Activated CD4-positive, alpha-beta T cell treated with anti-CD3 and anti-CD28 coated beads, Interleukin-2, amount 50 U/mL, for 1 hour (primary cell): ENCODE measurements at places on chromosomes 6 and 20.

- DNase-seq: no peak
Observed at GRCh38 chr20:4335722-4336121, 320.4 kb upstream of the RNF24 start.

DNA sequence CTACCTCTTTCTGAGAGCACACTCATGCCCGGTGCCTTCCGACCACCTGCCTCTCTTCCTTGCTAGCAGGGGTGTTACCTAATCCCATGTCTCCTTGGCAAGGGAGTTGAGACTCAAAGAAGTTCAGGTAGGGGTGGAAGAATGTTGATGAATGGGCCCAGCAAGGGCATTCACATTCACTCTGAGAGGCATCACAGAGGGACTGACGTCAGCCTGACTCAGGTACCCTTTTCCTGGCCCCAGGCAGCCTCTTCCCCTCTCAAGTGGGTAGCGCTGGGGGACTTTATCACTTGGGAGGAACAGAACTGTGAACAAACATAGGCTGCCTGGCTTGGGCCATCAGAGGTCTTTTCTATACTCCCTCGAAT is 35.3 kb downstream of the HM13 start:
- no peak for DNase-seq

DNA sequence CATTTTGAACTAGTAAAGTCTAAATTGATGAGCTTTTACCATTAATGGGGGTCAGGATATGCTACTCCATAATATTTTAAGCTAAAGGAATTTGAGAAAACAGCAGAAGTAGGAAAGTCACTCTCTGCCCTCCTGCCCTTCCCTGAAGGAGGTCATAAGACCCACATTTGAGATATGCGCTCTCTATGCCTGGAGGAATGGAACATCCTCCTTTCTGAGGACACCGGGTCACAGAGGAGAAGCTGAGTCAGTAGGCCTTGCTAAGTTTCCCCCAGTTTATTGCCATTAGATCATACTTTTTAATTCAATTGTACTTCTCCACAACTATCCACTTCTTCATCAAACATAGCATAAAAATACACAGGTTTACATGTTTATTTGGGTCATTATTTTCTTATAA is 40.3 kb downstream of the AKAP7 start:
- no peak for DNase-seq

DNA sequence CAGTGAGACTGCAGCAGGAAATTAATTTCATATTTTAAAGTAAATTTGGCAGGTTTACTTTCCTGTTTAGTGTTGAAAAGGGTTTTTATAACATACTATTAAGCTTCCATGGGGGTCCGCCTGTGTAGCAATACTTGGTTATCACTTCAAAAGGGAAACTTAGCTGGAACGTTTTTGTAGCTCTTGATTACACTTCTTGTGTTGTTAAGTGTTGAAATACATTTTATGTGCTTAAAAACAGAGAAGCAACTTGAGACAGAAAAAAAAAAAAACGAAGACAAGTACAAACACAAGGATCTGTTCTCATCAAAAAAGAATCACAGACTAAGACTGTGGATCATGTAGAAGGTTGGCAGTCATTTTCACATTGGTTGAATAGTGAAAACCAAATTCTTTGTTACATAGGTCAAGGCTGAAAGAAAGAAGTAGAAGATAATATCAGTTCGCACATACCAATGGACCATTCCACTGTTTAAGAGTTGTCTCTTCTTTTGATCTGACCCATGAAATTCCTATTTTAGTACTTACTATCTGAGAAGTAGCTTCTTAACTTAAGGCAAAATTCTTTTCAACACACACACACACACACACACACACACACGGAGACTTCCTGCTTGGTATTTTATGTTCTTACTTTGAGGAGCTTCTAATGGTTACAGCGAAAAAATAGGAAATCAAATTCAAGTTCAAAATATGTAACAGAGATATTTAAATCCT is 113.9 kb upstream of the SLC35B3 start:
- no peak for DNase-seq

GRCh38 chr6:2529211-2529719 is 221.5 kb downstream of the MYLK4 start:
- no peak for DNase-seq

DNA sequence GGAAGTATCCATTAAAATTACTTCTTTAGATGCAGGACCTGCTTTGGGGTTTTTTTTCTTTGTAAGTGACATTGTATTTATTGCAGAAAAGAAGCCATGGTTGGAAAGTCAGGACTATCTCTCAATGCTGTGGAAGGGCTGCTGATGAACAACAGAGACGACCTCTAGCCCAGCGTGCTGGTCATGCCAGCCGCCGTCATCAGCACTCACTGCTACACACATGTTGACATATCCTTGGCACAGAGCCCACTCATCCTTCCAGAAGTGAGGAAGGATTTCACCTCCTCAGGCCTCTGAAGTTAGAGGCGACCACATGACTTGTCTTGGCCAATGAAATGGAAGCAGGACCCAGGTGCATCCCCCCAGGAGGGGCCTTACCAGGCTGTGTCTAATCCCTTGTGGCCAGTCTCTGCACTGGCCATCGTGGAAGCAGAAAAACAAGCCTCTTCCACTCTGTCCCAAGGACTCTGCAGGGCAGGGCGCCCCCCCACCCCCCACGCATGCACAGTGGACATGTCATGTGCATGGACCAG is 343.5 kb downstream of the TAF4 start:
- no peak for DNase-seq

- no peak for DNase-seq
Observed at GRCh38 chr6:153989989-153990388, 49.1 kb upstream of the OPRM1 start.

- DNase-seq: no peak
Observed at GRCh38 chr20:25238319-25239037, 9.4 kb upstream of the PYGB start.

DNA sequence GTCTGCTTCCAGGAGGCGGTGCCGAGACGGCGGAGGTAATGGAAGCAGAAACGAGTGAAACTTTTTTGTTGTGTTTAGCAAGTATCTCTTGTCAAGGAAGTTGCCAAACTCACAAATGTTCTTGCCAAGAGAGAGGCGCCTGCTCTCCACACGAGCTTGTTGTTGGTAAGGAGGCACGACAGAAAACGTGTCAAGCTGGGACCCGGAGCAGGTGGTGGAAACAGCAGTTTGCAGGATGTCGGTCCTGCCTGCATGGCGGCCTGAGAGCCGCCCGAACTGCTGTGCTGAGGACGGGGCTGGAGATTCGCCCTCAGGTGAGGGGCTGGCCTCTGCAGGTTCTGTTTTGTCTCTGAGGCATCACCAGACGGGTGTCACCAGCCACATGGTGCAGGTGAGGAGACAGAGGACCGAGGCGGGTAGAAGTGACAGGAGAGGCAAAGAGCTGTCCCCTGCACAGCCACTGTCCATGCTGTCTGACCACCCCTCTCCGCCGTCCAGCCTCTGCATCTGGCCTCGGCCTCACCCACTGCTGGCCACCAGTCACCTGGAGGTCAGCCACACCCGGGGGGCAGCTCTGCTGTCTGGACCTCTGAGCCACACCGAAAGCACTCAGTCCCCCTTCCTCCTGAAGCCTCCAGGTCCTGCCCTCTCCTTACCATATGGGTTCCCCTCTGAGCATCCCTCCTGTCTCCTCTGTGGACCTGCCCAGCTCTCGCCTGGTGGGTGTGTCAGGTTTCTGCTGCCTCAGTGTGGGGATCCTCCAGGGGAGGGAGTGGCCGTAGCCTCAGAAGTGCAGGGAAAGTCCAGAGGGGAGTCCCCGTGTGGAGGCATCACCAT is 261.5 kb downstream of the TAF4 start:
- no peak for DNase-seq

- DNase-seq: no peak
Observed at GRCh38 chr6:135913785-135914184, 62.3 kb downstream of the PDE7B start.

GRCh38 chr20:62616728-62617621 is 25.3 kb upstream of the SLCO4A1 start:
- peak; percentile 63 for DNase-seq
